GM20000 (cell line): ENCODE measurements at places on chromosomes 4 and X.

DNA sequence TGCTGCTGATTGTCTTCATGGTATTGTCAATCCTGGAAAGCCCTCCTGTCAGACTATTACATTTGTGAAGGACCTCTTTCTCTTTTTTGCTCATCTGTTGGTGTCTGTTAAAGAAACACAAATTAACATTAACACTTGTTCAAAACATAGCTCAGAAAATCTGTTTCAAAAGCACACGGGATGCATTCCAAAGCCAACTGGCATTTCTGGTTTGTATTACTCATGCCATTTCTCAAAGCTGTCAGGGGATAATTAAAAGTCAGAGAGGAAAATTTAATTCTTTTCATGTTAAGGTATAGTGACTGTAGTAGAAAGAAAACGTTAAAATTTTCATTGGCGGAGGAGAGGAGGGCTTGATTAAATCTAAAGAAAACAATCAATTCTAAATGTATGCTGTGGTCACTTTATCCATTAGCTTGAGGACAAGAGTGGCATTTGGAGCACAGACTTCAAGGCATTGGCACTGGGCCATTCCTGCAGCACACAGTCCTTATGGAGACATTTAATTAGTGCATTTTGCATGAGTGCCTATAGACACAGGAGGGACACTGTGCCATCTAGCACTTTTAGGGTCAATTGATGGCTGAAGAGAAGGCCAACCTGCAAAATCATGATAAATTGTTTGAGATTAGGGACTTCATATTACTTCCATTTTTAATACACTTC is 21.2 kb upstream of the GLRA2 start:
- DNase-seq: no peak

GRCh38 chr4:120198411-120198810 is 131.8 kb upstream of the MAD2L1 start:
- no peak for DNase-seq

DNA sequence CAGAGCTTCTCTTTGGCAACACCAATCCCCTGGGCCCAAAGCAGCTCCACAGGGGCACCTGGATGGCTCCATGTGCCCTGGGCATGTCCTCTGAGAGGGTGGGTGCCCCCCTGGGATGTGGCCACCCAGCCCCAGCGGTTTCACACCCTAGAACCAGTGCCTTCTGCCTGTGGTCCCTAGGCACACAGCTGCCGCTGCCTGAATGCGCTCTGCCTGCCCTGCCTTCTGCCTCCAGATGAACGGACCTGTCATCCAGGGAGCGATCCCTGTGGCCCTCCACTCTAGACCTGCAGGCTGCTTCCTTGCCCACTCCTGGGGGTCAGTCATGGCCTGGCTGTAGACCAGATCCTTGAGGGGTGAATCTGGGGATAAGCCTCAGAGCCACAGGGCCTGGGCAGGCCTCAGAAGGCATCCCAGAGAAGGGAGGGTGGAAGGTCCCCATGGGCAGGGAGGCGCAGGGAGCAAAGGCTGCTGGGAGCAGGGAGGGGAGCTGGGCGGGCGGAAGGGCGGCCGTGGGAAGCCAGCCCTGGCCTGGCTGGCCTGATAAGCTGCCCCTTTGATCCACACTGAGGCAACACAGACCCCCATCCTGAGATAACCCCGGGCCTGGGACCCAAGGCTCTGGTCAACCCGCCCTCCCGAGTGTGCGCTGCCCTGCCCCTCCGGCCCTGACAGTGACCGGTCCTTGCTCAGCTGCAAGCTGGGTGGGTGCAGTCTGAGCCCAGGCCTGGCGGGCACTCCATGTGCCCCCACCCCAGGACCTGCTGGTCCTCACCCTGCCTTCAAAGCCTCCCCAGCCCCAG is 8.1 kb upstream of the FGFR3 start:
- no peak for DNase-seq

DNA sequence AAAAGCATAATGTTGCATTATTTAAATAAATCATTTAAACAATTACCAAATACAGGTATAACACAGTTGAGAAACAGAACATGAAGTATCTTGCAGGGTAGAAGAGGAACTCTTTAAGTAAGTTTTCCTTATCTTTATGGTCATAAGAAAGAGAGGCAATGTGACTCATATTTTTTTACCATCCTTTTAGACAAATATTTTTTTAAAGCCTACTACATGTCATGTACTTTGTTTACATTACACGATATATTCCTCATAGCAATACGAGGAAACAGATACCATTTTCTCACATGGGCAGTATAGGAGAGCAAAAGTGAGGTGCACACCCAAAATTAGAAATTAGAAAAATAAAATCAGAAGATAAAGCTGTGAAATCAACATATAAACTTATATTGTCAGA is 49.3 kb upstream of the EPHA5 start:
- DNase-seq: no peak

- DNase-seq: no peak
Observed at GRCh38 chr4:152220201-152220666, 315.7 kb downstream of the FBXW7 start.

DNA sequence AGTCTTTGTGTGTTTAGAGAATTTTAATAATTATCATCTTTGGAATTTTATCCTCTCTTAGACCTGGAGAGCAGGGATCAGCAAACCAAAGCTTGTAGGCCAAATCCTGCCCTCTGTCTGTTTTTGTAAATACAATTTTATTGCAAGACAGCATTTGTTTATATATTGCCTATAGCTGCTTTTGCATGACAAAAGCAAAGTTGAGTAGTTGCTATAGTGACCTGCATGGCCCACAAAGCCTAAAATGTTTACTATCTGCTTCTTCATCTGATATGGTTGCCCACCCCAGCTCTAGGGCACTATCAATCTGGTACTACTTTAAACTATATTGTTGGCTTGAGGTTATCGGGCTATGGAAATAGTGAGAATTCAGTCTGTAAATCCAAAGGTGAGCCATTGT is 80.3 kb downstream of the GPAT3 start:
- DNase-seq: no peak

GRCh38 chr4:148770377-148770776 is 328.2 kb upstream of the NR3C2 start:
- no peak for DNase-seq

GRCh38 chr4:141046255-141046654 is 87.0 kb downstream of the RNF150 start:
- no peak for DNase-seq

GRCh38 chrX:133681421-133681820 is 266.1 kb upstream of the GPC4 start:
- DNase-seq: no peak

DNA sequence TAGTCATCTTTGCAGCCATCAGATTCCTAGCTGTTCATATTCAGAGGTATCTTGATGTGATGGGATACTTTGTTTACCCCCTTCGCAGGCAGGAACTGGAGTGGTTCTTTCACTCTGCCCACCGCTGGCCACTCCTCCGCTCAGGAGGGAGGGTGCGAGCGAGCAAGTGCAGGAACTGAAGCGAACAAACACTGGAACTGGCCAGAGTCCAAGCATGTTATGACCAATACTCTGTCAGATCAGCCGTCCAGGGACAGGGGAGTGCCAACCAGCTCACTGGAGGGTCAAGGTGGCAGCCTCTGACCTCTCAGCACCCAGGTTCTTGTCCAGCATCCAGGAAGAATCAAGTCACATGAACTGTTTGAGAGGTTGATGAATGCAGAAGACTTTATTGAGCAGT is 18.0 kb upstream of the MANBA start:
- no peak for DNase-seq

- no peak for DNase-seq
Observed at GRCh38 chr4:38279077-38279476, 318.9 kb downstream of the PTTG2 start.

DNA sequence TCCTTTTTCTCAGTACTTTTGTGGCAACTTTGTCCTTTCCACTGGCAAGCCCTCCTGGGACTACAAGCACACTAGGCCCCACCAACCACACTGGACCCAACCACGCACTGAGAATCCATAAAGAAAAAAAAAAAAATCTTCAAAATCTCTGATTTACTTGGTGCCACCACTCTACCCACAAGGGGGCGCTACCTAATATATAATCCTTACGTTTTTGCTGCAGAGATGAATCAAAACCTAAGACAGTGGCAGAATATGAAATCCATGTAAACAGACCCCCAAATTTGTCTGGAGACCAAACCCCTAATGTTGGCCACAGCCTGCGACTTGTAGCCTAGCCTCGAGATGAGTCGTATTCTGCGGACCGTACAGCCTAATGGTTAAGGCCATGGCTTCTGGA is 63.5 kb upstream of the ARHGAP36 start:
- peak; percentile 5 for DNase-seq

DNA sequence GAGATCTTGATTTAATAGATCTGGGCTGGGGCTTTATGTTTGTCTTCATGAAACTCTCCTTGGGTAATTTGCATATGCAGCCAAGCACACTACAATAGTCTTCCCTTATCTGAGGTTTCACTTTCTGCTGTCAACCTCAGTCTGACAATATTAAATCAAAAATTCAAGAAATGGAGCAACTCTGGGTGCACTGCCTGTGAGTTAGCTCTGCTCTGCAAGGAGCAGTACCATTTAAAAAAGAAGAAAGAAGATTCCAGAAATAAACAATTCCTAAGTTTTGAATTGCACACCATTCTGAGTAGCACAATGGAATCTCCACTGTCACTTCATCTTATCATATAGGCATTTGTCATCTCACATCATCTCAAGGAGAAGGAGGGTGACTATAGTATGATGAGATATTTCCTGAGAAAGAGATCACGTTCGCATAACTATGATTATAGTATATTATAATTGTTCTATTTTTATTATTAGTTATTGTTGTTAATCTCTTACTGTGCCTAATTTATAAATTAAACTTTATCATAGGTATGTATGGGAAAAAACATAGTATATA is 9.4 kb downstream of the FNIP2 start:
- DNase-seq: peak; percentile 30

- no peak for DNase-seq
Observed at GRCh38 chrX:73964579-73964978, 339.4 kb upstream of the ZCCHC13 start.

- DNase-seq: no peak
Observed at GRCh38 chr4:118350961-118351360, 1.8 kb downstream of the PRSS12 start.
